ENCODE measurements at places on chromosomes 11 and 22. TPM values are rescaled to one million over a fixed set of nuclear protein-coding genes. Genes with fewer than 3 reads are reported as not detected.

- DNase-seq = no peak
Observed at GRCh38 chr11:77024745-77025144, 9.5 kb upstream of the B3GNT6 start.

GRCh38 chr11:66860449-66860831 lies 3.6 kb downstream of the LRFN4 start:
- DNase-seq = no peak

- peak; percentile 83 for DNase-seq
Observed at GRCh38 chr22:39661842-39662685, 91.5 kb downstream of the CACNA1I start.

Gene IGSF22
- 3.1 TPM for polyA plus RNA-seq

Gene ART5
- polyA plus RNA-seq = not detected
